Myocyte (in vitro differentiated cells): ENCODE measurements at places on chromosomes 4 and X.

DNA sequence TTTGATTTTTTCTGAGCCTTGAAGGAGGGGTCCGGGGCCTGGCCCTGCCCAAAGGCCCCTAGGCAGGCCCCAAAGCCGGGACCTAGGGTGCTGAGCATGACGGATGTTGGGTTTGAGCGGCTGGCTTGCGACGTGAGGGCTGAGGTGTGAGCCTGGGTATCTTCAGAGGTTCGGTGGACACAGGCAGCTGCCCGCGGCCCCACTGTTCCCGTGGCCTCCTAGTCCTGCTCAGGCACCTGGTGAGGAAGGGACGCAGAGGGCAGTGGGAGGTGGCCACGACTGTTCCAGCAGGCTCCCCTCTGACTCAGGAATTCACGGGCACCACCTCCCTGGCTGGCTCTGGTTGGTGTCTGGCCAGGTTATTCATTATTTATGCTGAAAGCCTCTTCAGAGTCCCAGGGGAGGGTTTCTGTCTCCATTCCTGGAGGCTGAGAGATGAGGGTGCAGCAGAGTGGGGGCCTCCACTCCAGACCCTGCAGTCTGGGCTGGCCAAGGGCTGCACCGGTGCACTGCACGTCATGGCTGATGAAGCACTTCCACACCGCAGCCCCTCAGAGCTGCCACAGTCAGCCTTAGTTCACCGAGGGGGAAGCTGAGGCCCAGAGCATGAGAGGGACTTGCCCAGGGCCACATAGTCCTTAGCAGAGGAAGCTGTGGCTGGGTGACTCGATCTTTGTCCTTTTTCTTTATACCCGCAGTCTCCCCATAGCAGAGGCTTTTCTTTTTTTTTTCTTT lies 2.2 kb downstream of the MSANTD1 start:
- DNase-seq, result no peak

DNA sequence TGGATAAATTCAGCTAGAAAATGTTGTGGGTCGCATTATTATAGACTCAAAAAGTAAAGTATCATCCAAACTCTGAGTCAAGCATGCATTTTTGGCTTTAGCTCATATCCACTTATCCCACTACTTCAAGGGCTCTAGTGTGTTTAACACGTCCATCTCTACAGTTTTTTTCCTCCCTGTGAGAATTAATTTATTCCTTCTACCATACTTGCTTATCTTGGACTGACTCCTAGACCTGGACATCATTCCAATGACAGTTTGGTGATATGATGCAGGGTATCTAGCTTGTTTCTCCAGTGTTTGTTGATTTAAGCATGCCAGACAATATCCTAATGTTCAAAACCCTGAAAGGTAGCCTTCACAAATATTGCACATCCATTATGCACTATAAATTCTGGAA lies 1037.1 kb upstream of the INTU start:
- DNase-seq, result no peak

- DNase-seq, result peak; percentile 24
Observed at GRCh38 chrX:40908857-40909475, 173.6 kb upstream of the MED14 start.

- no peak for DNase-seq
Observed at GRCh38 chrX:29281078-29281742, 694.0 kb downstream of the IL1RAPL1 start.

DNA sequence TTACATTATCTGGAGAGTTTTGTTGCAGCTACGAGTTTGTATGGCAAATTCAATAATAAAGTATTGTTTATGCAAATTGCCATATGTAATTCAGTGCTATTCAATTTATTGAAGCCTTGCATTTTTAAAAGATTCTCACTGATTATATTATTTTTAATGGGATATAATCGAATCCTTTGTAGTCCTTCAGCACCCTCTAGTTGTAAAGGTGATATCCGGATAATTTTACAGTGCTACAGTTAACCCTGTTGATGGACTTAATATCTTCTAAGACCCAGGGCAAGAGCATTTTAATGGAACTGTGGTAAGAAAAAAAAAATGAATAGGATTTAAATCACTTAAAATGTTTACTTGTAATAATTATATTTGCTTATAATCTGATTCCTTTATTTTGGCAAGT lies 48.5 kb upstream of the GRIA2 start:
- peak; percentile 13 for DNase-seq

DNA sequence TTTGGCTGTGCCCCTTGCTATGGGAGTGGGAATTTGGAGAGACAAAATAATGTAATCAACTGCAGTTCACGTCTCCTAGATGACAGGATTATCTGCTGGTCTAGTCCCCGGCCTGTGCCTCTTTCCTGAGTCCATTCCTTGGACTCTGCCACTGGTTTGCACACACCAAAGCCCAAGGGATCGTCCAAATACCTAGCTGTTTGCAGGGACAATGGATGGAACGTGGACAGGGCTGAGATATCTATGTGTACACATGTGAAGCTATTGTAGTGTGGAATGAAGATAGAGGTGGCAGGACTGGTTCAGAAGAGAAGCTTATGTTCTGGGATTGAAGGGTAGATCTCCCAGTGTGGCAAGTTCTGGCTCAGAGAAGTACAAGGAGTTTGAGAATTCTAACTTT lies 198.3 kb upstream of the PITX2 start:
- no peak for DNase-seq

DNA sequence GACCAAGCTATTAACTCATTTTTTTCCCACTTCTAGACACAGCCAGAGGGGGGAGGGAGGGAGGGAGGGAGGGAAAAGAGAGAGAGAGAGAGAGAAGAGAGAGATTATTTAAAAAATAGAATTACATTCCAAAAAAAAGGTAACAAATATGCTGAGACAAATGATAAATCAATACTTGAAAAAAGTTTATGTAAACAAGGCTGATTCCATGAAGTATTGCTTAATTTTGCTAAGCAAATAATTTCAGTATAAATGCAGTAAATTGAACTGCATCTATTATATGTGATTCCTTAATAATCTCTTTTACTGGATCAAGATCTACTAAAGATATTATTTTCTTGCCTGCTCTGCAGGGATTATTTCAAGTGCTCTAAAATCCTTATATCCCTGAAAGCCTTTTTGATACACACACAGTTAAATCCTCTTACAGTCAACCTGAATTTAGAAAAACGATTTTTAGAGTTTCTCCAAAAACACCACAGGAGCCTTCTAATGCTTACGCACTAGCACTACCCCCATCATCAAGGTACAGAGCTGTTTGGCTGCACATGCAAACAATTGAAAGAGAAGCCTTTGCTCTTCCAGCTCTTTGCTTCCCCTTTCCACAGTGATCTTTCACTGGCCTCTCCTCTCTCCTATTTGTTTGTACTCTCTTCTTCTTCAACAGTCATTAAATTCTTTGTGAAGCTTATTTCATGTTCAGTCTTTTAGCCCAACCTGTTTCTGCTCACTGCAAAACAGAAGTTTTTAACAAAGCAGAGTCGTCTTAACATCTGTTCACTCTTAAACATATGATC lies 426.3 kb upstream of the FAM241A start:
- DNase-seq, result no peak

DNA sequence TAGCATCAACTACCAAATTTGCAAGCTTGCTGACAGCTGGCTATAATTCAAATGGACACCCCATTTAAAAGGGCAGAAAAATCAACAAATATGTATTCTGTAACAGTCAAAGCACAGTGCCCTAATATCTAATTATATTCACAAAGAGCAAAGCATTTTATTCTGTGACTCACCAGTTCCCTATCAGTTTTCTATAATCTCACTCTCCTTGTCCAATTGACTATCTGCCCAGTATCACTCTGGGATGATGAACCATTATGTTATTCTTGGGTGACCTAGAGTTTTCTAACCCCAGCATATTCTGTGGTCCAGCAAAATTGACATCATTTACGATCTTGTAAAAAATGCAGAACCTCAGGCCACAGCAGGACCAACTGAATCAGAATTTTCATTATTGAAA lies 82.0 kb upstream of the FREM3 start:
- no peak for DNase-seq

DNA sequence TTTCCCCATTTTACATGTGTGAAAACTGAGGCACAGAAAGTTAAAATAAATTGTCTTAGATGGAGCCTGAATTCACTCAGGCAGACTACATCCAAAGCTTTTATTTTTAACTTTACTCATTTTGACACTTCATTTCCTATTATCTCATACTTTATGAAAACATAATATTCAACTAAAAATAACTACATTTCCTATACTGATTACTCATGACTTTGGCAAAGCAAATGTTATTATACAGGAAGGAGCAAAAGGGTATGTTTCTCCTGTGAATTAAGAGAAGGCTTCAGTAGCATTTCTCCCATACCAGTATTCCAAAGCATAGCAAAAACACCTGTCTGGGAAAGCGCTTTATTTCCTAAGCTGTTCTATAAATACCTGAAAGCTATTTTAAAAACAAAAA lies 178.6 kb downstream of the ADAMTS3 start:
- DNase-seq, result peak; percentile 3
